ENCODE measurements at places on chromosomes 16 and 17.

DNA sequence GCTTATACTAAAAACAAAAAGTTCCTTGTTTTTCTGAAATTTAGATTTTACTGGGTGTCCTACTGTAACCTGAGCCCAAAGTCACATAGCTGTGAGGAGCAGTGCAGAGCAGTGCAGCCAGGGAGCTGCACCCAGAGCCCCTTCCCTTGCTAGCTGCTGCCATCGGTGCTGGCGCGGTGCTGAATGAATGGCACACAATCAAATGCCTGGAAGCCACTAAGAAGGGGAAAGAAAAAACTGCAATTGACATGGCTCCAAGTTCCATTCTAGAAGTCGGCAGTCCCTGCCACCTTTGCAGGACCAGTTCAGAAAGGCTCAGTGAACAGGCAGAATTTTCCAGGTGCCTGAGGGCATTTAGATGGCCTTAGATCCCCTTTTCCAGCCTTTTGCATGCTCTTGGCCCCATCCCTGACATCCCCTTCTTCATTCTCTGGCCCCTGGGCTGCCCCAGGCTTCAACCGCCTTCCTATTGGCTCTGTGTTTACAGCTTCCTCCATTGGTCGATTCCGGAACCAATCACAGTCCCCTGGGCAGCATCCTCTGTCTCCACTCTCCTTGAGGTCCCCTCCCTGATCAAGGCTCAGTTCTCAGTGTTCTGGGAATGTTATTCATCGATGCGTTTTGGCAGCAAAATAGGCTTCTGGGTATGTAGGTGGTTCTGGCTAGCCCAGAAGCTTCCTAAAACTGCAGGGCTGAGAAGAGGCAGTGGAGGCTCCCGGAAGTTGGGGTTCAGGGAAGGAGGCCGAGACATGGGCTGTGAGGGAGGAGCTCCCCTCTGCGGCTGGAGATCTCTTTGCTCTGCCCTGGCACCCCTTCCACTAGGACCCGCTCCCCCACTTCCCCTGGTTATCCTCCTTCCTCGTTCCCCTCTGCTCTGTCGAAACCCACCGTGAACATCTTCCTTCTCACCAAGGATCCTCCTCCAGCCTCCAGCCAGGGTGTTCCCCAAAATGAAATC, 37.9 kb downstream of the ATP2C2 start:
- DNase-seq = no peak

- DNase-seq = no peak
These were observed 87.8 kb downstream of the PLCG2 start for GRCh38 chr16:81866820-81867440.

- no peak for DNase-seq
These were observed 133.3 kb downstream of the ZNF778 start for GRCh38 chr16:89350701-89351380.

DNA sequence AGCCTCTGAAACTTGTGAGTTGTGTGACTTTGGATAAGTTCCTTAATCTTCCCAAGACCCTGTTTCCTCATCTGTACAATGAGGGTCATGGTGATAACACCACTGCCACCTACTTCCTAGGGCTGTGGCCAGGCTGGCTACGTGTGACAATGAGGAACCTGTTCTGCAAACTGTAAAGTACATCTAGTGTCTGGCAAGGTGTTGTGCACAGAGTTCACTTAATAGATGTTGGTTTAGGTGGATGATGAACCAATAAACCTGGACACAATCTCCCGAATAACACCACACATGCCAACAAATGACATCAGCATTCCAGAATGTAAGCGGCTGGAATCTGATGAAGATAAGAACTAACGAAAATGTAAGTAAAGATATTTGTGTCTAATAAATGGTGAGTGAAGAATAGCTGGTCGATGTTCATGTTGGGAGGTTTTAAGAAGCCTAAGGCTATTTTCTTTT, 82.3 kb downstream of the MARCHF10 start:
- DNase-seq = peak; percentile 81

DNA sequence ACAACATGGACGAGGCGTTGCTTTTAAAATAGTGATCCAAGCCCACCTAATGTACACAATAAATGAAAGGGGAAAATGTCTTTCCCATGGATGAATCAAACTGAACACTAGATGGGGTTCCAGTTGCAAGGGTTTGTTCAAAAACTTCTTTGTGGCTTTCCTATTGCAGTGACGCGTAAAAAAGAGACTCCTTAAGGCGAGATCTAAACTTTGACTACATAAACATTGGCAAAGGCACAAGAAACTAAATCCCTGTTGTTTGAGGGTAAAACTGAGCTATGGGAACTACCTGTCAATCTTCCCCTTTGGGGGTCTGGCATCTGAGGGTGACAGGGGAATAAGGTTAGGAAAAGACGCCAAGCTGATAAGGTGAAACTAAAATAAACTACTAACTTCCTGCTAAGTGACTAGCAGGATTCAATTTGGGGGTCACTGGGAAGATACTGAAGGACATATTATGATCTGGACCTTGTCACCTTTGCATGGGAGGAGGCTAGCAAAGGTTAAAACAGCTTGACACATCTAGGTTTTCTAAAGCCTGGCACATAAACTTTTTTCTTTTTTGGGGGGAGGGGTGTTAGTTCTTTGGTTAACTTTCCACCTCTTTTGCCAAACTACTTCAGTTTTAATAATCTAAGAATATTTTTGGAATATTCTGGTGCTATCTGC, 4.7 kb downstream of the SALL1 start:
- DNase-seq = no peak

DNA sequence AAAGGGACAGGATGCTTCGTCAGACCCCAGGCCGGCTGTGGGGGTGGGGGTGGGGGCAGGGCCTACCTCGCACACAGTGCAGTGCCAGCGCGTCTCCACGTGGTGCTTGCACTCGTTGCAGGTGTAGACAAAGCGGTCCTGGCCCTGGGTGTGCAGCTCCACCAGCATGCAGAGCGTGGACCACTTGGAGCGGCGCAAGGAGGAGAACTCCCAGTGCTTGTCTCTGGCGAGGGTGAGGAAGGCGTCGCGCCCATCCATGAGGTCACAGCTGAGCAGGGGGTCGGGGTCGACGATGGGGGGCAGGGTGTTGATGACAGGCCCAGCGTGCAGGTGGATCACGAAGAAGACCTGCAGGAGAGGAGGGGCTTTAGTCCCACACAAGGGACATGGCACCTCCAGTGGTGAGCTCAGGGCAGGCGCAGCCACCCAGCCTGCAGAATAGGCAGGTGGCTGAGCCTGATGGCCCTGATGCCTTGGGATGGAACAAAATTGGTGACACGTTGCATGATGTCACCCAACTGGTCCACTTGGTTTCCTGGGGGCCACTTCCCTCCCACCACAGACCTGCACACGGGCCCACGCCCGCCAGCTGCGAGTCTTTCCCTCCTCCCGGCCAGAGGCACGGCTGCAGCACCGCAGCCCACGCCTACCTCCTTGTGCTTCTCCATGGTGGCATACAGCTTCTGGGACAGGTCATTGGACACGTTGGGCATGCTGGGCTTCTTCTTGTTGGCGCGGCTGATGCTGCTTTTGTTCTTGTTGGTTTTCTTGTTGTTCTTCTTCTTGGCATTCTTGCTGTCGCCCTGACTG, 14.0 kb upstream of the TRAP1 start:
- DNase-seq = no peak

DNA sequence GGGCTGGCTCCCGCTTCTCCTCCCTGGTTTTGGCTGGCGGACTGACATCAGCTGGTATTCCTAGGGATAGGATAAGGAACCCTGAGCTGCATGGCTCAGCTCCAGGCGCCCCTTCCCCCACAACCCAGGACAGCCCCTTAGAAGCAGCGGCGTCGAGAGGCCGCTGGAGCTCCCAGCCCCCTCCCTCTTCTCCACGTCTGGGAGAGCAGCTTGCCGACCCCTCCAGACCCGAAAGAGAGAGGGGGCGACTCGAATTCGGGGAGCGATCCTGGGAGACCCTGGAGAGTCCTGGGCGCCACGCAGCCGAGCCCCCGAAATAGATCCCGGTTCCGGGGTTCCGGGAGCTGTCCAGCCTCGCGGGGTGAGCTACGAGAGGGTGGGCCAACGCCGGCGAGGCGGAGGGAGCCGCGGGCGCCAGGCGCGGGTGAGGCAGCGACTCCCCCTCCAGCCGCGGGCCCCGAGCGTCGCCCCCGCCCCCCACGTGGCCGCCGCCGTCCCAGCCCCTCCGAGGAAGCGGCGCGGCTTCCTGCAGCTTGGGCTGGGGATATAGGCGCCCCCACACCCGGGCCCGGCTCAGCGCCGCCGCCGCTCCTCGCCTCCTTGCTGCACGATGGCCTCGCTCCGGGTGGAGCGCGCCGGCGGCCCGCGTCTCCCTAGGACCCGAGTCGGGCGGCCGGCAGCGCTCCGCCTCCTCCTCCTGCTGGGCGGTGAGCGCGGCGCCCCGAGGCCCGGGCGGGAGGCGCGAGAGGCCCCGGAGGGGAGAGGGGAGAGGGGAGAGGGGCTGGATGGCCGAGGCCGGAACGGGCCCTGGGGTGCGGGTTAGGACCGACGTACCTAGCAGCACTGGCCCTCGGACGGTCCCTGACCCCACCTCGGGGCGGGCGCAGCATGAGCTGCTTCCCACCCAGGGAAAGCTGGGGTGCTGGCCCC, at the start of gene RAMP2:
RAMP2 (plus strand) TSS at position 576 of the 930 bp plus-strand sequence; CDS start at position 611, 35 bp downstream.
- DNase-seq = no peak

DNA sequence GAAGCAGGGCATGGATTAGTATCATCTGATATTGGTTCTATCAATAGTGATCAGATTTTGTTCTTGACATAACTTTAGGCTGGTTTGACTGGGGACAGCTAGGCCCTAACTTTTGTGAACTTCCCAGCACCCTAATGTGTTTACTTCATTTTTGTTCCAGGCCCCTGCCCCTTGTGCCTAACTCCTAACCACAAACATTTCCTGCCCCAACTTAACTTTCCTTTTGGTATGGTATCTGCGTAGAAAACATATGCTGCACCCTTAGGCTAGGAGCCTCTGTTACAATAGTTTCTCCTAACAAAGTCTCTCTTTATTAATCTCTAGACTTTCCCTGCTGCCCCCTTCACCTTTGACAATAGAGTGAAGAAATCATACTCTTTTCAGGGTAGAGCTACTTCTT, 2.5 kb downstream of the ADPRM start:
- no peak for DNase-seq

DNA sequence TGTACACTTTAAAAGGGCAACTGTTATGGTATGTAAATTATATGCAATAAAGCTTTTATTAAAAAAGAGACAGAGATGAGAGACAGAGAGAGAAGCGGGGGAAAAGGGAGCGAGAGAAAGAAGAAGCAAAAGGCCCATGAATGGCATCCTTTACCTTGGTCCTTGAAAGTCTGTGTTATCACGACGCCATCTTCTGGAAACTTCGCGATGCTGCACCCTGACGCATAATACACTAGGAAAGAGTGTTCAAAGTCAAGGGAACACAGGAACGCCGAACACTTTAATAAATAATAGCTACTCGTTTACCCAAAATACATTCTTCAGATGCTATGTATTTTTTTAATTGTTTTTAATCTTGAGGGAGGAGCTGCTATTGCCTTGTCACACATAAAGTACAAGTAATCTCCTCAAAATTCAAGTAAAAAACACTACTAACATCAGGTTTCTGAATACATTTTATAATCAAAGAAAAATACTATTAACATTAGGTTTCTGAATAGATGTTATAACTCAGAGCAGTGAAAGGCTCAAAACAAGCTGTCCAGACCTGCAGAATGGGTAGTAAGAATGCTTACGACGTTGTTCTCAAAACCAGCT, 23.0 kb upstream of the SLC38A8 start:
- DNase-seq = peak; percentile 31

DNA sequence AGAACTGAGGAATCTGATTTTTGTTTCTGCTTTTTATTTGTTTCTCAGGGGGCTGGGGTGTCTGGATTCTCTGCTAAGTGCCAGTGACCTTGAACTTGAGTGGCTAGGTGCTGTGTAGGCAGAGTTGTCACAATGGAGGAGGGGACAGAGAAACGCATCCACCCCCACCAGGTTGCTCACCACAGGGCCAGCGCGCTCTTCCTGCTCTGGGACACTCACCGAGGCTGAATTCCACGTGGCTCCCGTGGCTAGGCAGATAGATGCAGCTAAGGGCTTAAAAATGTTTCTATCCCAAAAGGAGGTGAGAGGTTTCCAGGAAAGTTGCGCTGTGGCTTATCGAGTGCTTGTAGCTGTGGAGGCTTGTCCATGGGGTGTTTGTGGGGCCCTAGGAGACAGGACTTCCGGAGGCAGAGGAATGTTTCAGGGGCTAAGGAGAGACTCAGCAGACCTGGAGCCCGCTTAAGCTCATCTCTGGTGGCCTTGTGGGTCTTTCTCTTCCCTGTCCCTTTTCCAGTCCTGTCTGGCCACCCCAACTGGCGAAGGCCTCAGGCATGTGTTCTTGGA, 36.8 kb downstream of the ADCY7 start:
- peak; percentile 27 for DNase-seq

DNA sequence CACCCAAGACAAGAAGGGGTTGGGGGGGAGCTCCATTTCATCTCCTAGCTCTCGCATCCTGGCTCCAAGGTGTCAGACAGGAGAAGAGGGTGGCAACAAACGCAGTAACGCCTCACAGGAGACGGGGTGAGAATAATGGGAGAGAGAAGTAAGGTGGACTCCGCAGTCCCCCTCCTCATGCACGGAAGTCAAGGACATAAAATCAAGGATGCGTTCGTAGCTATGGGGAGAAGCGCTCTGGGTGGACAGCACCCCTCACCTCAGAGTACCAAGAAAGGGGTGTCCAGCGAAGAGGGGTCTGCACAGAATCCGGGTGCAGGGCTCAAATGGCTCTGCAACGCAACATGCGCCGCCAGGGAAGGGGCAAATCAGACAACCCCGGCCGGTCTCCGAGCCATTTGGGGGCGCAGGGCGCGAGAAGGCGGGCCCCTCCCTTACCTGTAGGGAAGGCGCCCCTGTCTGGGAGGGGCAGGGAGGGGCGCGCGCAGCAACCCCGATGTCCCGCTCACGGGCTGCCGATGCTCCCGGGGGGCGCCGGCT, 555 bp downstream of the HDAC5 start:
- no peak for DNase-seq

- no peak for DNase-seq
These were observed 101.2 kb downstream of the ZNF423 start for GRCh38 chr16:49754495-49755312.

GRCh38 chr17:76930107-76930506, 61.9 kb downstream of the MGAT5B start:
- no peak for DNase-seq

- DNase-seq = peak; percentile 22
These were observed 138.0 kb upstream of the NUDT7 start for GRCh38 chr16:77584205-77584859.

- no peak for DNase-seq
These were observed 10.0 kb upstream of the ZFP3 start for GRCh38 chr17:5068236-5068635.

DNA sequence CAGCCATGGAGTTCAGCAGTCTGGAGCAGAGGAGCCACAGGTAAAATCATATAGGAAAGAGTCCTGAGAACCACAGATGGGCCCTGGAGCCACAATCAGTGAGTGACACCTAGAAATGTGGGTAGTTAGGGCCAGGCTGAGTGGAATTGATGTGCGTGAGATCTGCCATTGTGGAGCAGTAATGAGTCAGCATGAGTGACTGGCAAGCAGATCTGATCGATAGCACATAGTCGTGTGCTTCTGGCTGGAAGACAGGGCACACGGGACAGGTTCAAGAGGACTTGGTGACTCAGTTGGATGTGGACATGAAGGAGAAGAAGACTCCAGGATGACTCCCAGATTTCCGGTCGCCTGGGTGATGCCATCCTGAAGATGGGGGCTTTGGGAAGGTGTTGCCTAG, 12.3 kb downstream of the ADORA2B start:
- no peak for DNase-seq

GRCh38 chr17:75557075-75557851, 30.3 kb upstream of the MYO15B start:
- peak; percentile 89 for DNase-seq

- no peak for DNase-seq
These were observed 36.8 kb upstream of the CBFA2T3 start for GRCh38 chr16:89013692-89014402.

Measured in NCI-H226 (cell line).